ENCODE measurements at places on chromosomes 7 and 10.

DNA sequence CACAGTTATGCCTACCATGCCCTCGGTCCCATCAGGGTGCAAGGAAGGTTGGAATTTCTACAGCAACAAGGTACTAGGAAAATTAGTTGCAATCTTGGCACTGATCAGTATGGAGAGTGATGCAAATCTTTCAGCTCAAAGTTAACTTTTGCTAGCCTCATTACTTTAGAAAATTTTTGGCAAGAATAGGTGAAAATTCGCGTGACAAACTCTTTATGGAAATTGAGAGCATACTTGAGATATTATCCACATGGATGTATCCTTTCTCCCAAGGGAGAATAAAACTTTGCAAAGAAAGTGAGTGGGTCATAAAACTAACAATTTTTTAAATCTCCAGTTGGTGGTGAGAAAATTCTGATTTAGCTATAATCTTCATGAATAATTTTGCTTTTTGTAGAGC is 71.1 kb upstream of the SLC39A12 start:
- no peak for DNase-seq

DNA sequence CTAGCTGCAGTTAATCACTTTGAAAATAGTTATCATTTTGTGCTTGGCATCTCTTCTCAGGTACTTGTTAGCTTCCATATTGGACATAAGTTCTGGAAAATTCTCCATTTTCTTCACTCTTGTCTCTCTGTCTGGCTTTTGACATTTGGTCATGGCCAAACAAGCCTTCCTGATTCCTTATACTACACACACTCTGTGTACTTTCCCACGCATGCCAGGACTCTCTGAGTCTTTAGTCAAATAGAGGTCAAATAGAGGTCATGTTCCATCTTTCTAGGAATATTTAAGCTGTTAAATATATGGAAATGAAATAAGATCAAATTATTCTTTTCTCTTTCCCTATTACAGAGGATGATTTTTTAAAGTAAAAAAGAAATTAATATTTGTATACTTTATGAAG is 235.5 kb upstream of the PLXDC2 start:
- DNase-seq: no peak

DNA sequence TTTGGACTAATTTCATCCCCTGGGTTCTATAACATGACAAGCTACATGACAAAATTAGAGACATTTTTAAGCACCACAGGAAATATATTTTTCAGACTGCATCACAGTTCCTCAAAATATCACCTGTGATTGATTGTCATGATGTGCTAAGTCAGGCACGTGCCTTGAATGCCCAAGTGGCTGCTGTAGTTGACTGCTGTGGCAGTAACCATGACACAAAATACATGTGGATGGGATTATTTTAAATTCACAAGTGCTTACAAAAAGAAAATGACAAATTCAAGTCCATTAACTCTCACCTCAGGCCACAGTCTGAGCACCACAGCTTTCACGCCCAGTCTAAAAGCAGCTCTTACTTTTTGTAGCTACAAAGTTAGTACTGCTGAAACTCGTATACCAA is 45.5 kb downstream of the TNPO3 start:
- no peak for DNase-seq

GRCh38 chr10:128473911-128474310 is 347.7 kb upstream of the MKI67 start:
- no peak for DNase-seq

DNA sequence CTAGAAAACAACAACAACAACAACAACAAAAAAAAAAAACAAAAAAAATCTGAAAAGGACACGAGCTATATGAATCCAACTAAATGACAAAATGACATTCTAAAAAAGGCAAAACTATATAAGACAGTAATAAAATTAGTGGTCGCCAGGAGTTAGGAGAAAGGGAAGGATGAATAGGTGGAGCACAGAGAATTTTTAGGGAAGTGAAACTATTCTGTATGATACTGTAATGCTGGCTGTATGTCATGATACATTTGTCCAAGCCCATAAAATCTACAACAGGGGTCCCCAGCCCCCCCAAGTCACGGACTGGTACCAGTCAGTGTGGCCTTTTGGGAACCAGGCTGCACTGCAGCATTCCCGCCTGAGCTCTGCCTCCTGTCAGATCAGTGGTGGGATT is 2.8 kb upstream of the PUS7 start:
- no peak for DNase-seq

DNA sequence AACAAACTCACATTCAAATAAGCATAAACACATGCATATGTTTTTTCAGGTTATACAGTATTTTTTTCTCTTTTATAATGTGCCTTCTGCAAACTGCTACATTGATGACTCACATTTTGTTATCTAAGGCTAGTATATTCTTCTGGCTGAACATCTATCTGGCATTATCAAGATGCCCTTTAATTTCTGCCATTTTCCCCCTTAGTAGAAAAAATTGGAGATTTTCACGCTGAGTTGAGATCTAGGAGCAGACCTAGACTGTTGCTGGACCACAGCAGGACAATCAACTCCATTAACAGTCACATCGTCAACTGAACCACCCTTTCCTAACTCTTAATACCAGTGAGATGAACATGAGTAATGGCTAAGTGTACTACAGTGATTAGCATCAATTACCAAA is 41.6 kb downstream of the ERCC6 start:
- no peak for DNase-seq

- no peak for DNase-seq
Measured at GRCh38 chr10:119238577-119238976, 31.2 kb downstream of the GRK5 start.

DNA sequence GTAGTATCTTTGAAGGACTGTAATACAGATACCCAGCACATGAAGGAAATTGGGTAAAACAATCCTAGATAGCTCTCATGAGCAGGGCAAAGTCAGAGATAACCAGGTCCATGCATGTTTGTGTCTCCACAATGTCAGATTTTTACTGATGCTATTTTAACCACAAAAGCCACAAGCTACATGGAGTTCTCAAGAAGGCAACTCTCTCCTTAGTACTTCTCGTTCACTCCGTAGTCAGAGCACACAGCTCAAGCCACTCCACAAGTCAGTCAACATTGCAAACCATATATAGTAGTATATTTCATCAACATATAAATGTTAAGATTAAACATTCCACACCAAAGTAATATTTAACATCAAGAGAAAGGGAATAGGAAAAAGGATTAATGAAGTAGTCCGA is 98.0 kb upstream of the PIK3CG start:
- DNase-seq: no peak

DNA sequence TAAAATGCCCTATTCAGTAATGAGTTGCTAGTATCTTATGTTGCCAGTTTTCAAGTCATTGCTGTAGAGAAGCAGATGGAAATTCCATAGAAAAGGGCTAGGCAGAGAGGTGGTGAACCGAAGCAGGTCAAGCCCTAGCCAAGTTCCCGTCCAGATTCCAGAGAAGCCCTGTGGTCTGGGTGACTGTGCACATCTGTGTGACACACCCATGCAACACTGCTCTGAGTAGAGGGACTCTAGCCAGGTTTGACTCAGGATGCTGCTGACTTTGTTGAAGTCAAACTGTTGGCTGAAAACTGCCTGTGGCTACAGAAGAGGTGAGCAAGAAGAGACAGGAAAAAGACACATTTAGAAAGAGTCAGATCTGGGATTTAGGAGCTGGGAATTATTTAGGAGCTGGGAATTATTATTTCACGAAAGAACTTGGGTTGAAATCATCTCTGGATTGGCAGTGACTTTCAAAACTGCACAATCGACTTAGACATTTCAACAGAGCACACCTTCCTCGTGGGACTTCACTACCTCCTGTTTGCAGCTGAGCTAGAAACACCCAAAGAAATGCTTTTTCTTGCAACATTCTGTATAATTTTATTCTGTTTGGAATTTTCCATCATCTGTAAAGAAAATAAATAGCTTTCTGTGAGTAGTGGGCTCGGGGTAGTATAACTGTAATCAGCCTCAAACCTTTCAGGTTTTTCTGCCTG is 149.1 kb upstream of the PRKCQ start:
- DNase-seq: no peak

GRCh38 chr10:125103924-125104323 is 56.4 kb downstream of the CTBP2 start:
- DNase-seq: no peak

DNA sequence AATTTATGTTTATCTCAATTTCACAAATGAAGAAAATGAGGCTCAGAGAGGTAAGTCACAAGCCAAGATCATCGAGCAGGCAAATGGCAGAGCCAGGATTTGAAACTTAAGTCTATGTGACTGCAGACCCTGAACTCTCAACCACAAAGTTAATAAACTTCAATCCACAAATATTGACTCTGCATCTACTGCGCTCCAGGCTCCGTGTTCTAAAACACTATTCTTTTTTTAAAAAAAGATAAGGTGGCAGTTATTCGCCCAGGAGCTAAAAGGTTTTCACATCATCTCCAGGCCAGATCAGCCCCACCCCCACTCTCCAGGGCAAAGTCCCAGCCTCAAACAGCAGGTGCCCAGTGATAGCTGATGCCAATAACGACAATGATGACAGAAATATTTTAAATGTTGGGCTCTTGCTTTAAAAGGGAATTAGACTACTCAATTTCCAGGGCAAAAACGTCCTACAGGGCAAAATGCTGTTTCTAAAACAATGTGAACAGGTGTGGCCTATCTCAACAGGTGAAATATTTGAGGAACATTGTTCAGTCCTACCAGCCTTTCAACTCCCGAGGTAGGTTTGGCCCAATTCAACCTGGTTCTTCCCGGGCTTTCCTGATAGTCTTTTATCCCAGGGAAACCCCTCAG is 85.2 kb downstream of the SORBS1 start:
- DNase-seq: no peak

DNA sequence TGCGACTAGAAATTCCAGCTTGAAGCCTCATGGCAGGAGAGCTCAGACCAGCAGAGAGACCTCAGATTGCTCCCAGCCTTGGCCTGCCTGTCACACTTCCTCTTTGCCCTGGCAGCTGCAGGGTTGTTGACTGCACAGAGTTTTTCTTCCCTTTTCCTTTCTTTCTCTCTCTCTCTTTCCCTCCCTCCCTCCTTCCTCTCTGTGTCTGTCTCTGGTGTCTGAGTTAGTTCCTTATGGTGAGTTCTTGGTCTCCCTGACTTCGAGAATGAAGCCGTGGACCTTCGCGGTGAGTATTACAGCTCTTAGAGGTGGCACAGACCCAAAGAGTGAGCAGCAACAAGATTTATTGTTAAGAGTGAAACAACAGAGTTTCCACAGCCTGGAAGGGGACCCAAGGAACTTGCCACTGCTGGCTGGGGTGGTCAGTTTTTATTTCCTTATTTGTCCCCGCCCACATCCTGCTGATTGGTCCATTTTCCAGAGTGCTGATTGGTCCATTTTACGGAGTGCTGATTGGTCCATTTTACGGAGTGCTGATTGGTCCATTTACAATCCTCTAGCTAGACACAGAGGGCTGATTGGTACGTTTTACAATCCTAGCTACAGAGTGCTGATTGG is 266.3 kb downstream of the RPS24 start:
- DNase-seq: no peak

DNA sequence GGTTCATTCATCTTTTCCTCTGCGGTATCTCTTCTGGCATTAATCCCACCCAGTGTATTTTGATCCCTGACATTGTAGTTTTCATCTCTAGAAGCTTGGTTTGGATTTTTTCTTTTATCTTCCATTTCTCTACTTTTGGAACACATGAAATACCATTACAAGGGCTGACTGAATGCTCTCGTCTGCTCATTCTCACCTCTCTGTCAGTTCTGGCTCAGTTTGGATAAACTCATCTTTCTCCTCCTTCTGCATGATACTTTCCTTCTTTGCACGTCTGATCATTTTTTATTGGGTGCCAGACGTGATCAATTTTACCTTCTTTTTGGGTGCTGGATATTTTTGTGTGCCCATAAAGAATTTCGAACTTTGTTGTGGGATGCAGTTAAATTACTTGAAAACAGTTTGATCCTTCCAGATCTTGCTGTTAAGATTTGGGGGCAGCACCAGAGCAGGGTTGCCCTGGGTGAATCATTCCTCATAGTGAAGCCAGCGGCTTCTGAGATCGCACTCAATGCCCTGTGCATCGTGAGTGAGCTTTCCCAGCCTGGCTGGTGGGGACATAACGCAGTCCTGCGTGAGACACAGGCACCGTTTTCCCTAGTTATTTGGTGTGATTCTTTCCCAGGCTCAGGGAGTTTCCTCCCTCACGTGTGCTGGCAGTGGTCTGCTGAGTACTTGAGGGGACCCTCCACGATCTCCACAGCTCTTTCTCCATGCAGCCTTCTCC is 53.8 kb downstream of the LHPP start:
- DNase-seq: no peak

- no peak for DNase-seq
Measured at GRCh38 chr7:122055073-122055472, 89.0 kb downstream of the AASS start.

- no peak for DNase-seq
Measured at GRCh38 chr7:42319631-42320030, 82.6 kb upstream of the GLI3 start.

- no peak for DNase-seq
Measured at GRCh38 chr10:117542706-117543224, at the start of gene EMX2. TSS of gene EMX2 (plus strand) at chr10:117542746. CDS start at chr10:117543268, 522 bp downstream.

DNA sequence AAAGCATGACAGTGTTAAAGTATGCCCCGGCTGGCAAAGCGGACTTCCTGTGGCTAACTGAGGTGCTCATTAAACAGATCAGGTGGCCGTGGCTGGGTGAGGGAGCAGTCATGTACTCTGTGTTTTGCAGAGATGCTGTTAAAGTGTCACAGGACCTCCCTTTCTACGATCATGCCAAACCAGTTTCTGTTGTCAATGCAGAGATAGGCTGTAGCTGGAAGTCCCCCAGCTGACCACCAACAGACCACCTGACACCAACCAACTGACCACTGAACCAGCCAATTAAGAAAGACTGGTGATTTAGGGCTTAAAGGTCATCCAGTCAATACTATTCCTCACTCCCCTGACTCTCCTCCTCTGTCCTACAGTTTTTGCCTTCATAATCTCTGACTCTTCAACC is 431.1 kb upstream of the LRGUK start:
- no peak for DNase-seq

- DNase-seq: no peak
Measured at GRCh38 chr7:132815696-132816311, 239.5 kb upstream of the PLXNA4 start.

DNA sequence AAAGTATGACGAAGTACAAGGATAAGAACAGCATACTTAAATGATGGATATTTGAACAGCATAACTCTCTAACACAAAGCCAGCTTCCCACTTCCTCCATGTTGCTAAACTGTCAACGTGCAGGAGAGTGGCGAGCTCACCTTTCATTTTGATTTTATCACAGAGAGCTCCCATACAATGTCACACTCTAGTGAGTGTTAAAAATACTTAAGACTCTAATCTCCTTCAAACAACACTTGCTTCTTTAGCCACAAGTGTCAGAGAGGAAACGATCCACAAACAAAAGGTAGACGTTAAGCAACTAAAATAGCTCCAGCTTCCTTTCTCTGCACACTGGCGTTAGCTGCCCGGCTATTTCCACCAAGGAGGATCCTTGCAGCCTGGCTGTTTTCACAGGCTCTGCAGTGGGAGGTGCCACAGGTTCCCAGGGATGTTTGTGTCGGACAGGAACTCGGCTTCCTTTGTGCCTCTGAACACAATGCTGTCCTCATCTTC is 194.6 kb downstream of the COBL start:
- no peak for DNase-seq

DNA sequence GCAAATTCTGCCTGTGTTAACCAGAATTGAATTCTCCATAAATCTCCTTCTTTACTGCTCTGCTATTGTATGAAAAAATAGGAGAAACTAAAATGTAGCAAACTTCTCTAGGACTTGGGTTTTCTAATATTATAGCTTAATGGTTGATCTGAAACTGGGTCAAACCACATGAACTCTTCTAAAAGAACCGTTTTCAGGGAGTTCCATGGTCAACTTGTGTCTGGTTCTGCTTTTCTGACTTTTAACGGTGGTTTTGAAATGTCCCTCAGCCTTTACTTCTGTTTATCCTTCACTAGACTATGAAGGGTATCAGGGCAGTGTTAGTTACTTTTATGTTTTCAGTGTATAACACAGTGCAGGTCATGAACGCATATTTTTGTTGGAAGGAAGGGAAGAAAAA is 242.2 kb downstream of the TSPAN12 start:
- no peak for DNase-seq

Data from stimulated activated CD8-positive, alpha-beta memory T cell treated with anti-CD3 and anti-CD28 coated beads, Interleukin-7, amount 100 ng/mL, for 1 hour (primary cell).